ENCODE measurements at places on chromosomes 7 and 10. TPM values are rescaled to one million over a fixed set of nuclear protein-coding genes. Genes with fewer than 3 reads are reported as not detected.

NPSR1 gene
- total RNA-seq, result not detected

ABCC2 gene
- 0.39 TPM for total RNA-seq

SLC26A3 gene
- total RNA-seq, result not detected

NKX1-2 gene
- 2.6 TPM for total RNA-seq

SORCS3 gene
- not detected for total RNA-seq

IL15RA gene
- 7.6 TPM for total RNA-seq

PLEKHA1 gene
- total RNA-seq, result 34.0 TPM

WNT8B gene
- not detected for total RNA-seq

FEZF1 gene
- not detected for total RNA-seq

PDE6C gene
- total RNA-seq, result not detected

C10orf62 gene
- not detected for total RNA-seq

TMEM270 gene
- total RNA-seq, result not detected
